ENCODE measurements at places on chromosomes 13 and 19.

DNA sequence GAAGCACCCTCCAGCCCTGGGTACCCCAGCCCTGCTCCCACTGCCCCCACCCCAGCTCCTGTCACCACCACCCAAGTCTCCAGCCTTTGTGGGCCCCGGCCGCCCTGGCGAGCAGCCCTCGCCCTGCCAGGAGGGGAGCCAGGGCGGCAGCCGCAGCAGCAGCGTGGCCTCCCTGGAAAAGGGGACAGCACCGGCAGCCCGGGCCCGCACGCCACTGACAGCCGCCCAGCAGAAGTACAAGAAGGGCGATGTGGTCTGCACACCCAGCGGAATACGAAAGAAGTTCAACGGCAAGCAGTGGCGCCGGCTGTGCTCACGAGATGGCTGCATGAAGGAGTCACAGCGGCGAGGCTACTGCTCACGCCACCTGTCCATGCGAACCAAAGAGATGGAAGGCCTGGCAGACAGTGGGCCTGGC, 3.9 kb downstream of the CIC start:
- DNase-seq = no peak

DNA sequence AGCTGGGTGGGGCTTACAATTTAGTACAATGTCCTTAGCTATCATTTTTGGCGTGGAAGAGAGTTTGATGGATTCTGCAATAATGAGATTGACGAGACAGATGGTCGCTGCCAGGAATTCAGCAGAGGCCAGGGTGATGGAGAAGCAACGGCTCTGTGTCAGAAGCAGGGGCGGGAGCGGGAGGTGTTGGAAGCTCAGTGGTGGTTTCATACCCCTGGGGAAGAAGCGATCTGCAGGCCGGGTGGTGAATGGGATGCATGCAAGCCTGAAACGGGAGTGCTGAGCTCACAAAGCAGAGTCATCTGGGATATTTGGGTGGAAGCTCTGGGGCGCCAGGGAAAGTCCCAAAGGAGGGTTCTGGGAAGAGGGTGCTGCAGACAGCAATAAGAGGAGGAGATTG, 370.8 kb downstream of the ZNF536 start:
- no peak for DNase-seq

DNA sequence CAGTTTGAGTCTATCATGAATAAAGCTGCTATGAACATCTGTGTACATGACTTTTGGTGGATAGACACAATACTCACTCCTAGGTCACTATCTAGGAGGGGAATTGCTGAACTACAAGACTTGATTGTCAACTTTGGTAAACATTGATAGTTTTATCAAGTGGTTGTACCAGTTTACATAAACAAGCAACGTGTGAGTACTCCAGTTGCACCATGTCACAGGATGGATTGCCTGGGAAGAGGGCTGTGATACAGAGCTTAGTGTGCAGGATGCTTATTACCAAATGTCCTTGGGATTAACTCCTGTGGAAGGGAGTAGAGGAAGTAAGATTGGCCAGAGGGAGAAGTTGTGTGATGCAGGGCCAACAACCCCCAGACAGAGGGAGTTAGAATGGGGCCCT, 37.7 kb downstream of the RAP2A start:
- DNase-seq = no peak

- no peak for DNase-seq
These were observed 37.5 kb downstream of the PPP2R1A start for GRCh38 chr19:52227196-52227940.

GRCh38 chr13:85277748-85278147, 521.5 kb downstream of the SLITRK6 start:
- no peak for DNase-seq

DNA sequence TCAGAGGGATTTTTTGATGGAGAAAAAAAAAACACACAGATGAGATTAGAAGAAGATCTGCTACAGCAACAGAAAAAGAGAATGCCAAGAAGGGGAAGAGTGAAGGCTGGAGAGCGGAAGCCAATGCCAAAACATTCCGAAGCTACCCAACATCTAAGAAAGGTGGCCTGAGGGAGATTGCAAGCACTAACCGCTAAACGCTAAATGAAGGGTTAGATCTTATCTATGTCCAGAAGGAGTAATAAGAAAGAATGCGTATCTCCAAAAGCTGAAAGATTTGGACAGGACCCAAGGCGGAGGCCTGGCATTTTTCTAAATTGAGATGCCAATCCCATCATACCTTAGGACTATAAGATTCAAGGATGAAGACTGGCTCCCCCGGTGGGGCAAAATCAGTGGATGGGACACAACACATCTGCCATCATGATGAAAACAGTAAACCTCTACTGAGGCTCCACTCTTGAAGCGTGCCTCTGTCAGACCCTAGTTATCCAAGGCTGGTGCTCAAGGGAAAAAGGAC, 15.6 kb upstream of the HMGB1 start:
- DNase-seq = no peak

DNA sequence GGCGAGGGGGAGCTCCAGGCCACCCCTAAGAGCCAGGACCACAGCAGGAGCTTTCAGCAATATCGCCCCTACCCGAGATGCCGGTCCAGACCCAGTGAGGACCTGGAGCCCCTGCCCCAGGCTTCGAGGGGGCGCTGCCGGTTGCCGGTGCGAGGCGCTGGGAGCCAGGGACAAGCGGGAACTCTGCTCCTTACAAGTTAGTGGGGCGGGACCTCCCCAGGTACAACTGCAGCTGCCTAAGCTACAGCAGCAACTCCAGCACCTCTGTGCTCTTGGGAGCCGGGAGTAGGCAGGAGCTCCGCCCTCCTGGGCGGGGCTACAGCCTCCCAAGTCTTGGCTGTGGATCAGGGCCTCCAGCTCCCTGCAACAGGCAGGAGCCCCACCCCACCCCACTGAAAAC, 15.2 kb upstream of the TSC22D1 start:
- no peak for DNase-seq

Data from T-helper 9 cell (primary cell).